Muscle of leg (tissue), 16 donors: ENCODE measurements at places on chromosomes 1 and 21.

DNA sequence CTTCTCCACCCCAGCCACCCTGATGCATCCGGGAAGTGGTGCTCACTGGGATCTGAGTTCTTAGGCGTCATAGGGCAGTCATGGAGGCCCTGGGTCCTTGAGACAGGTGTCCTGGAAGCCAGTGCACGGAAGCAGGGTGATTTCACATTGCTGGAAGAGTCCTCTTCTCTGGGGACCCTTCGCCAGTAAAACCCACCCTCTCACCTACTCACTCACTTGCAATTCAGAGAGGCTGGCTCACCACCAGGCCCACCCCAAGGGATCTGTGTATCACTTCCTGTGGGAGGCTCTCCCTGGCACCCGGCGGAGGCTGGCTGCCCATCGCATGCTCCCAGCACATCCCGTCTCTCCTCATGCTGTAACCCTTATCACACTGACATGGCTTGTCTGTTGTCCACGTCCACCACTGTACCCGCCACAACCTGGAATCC, 40.2 kb upstream of the EPS8L3 start:
- no peak overlapping the region for H3K27ac ChIP-seq
- H3K27me3 ChIP-seq = peaks cover 19% of the 10 kb centered on the region
- peaks cover 65% of the 10 kb centered on the region for H3K4me1 ChIP-seq
- no peak overlapping the region for H3K4me3 ChIP-seq
- DNase-seq = no peak

GRCh38 chr21:46428286-46428685, 30.4 kb upstream of the DIP2A start:
- no peaks in the 10 kb centered on the region for H3K27me3 ChIP-seq
- peaks cover 3% of the 10 kb centered on the region for H3K4me1 ChIP-seq
- no peak overlapping the region for H3K4me3 ChIP-seq
- DNase-seq = no peak
- H3K27ac ChIP-seq = no peak overlapping the region

DNA sequence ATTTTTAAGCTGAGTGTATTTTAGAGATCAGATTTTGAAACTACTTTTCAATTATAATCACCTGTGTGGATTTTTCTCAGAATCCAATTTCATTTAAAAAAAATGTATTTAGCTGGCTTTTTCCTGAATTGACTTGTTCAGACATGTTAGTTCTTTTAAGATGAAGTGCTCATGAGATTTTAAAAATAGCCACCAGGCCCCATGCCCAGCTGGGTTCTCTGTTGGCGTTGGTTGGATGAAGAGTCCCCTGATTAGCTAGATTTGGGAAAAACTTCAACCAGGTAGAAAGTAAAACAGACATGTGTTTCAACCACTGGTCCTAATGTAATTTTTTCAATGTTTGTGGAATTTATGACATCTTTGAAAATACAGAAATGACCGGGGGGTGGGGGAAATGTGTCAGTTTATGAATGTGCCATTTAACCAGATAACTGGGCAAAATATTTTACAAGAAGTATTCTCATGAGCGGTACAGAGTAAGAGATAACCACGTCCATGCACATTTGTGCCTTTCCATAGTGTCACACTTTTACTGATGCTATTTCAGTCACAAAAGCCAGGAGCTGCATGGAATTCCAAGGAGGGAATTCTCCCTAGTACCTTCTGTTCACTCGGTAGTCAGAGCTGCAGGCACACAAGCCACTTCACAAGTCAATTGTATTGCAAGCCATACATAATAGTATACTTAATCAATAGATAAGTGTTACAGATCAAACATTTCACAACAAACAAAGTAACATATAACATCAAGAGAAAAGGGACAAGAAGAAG, 51.1 kb downstream of the KCNK1 start:
- H3K4me1 ChIP-seq = no peaks in the 10 kb centered on the region
- DNase-seq = no peak
- H3K27me3 ChIP-seq = no peaks in the 10 kb centered on the region
- no peaks in the 10 kb centered on the region for H3K36me3 ChIP-seq
- no peak overlapping the region for H3K27ac ChIP-seq

DNA sequence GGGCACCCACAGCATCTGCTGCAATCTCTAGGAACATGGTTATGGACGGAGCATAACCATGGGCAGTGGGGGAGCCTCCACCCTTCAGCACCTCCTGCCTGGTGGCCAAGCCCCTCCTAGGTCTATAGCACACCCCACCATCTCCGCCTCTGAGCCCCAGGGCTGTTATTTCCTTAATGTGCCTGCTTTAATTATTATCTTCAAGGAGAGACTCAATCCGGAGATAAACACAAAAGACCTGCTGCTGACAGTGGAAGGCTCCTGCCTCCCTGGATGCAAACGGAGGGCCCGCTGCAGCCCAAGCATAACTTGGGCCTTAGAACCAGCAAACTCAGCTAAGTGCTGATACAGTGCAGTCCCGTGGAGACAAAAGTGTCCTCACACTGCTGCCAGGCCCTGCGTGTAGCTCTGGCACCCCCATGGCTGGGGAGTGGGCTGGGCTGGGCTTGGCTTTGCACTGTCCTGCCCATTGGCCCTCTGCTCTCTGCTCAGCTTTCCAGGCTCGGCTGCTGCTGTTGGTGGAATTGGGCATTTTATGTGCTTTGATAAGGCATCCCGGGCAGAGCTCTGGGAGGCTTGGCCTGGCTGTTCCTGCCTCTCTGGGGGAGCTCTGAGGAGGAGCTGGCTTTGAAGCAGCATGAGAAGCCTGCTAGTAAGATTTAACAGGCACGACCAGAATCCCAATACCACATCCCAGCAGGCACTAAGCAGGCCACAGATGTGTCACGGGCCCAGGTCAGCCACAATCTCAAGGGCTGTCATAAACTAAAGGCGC, 620.2 kb downstream of the PTPRU start:
- DNase-seq = no peak
- no peak overlapping the region for H3K4me3 ChIP-seq
- no peak overlapping the region for H3K27ac ChIP-seq
- peaks cover 8% of the 10 kb centered on the region for H3K27me3 ChIP-seq

DNA sequence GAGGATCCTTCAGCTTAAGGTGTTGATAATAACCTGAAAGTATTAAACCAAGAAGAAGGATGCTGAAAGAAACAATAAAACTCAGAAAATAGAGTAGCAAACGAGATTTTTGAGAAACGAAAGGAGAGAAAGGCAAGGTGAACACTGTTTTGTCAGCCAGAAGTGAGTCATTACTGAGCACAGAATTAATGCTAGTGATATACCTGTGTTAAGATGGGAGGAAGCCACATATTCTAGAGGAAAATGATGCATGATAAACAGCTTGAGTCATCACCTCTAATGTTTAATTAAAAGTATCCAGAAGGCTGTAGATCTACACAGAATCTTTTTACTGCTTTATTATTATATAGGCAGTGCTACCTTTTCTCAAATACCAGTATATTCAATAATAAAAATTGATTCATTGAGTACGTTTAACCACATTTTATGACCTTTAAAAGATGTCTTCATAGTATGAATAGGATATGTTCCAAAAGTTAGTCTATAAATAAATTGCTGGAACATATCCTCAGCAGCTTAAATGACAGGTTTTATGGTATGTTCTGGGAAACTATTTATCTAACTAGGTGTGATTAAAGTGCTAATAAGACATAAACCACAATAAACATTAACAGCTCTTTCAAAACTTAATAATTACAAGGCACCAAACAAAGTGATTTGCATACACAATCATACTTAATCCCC, 10.3 kb downstream of the SH3GLB1 start:
- H3K27ac ChIP-seq = peak overlapping the region; percentile 56
- H3K27me3 ChIP-seq = no peaks in the 10 kb centered on the region
- H3K36me3 ChIP-seq = peaks cover 5% of the 10 kb centered on the region
- no peaks in the 10 kb centered on the region for H3K4me1 ChIP-seq

GRCh38 chr1:85585799-85586198, 5.2 kb downstream of the CCN1 start:
- H3K36me3 ChIP-seq = peaks cover 16% of the 10 kb centered on the region
- H3K4me3 ChIP-seq = no peak overlapping the region
- H3K27me3 ChIP-seq = no peaks in the 10 kb centered on the region

GRCh38 chr1:159929155-159930051, 4.1 kb upstream of the TAGLN2 start:
- H3K36me3 ChIP-seq = no peaks in the 10 kb centered on the region
- no peak overlapping the region for H3K27ac ChIP-seq
- no peak for DNase-seq

- H3K4me3 ChIP-seq = no peak overlapping the region
- no peak for DNase-seq
- no peak overlapping the region for H3K27ac ChIP-seq
These were observed 15.1 kb upstream of the RPE65 start for GRCh38 chr1:68464891-68465290.

DNA sequence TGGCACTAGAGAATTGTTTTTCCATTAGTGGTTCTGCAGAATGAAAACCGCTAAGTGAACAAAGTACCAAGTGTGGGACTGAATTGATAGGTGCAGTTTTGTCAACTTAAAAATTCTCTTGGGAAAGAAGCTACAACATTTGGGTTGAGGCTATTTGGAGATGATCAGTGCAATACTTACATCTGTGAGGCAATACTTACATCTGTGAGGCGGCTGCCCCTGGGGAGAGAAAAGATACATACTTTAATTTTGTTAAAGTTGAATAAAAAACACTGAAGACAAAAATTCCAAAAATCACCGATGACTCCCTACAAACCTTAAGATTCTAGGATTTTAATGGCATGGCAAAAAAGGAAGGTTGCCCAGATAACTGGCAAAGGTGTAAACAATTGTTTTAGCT, 1.7 kb downstream of the CFAP410 start:
- no peak overlapping the region for H3K27ac ChIP-seq
- H3K4me1 ChIP-seq = peaks cover 28% of the 10 kb centered on the region
- peak; percentile 64 for DNase-seq
- peaks cover 31% of the 10 kb centered on the region for H3K36me3 ChIP-seq
- no peak overlapping the region for H3K4me3 ChIP-seq

DNA sequence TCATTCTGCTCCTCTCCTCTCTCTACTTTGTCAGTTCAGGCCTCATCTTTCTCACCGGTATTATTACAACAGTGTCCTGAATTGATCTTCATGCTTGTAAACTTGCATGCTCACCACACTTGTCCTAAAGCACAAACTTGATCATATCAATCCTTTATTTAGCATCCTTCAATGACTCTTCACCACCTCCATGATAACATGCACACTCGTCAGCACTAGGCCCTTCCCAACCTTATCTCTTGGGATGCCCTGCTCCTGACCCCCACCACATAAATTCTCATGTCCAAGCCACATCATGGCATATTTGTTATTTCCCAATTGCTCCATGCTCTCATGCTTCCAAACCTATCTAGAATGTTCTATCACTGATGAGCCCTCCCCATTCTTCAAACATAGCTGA, 103.1 kb downstream of the ENAH start:
- no peak overlapping the region for H3K27ac ChIP-seq
- no peaks in the 10 kb centered on the region for H3K27me3 ChIP-seq
- DNase-seq = no peak

DNA sequence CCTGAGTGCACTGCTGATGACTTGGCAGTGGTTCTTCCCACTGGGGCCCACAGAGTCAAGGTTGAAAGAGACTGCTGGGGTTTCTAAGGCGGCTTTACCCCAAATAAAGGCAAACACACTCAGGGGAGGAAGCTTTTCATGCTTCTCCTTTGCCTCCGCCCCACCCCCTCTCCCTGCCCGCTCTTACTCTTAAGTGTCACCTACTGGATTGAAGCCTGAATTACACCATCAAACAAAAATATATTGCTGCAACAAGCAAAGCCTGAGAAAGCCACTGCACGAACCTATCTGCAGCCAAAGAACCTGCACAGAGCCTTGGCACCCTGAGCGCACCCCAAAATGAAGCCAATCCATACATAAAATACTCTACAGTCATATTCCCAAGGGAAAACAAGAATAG, 63.1 kb downstream of the PTGFR start:
- H3K4me3 ChIP-seq = no peak overlapping the region
- no peak overlapping the region for H3K27ac ChIP-seq
- DNase-seq = no peak
- no peaks in the 10 kb centered on the region for H3K36me3 ChIP-seq
- H3K4me1 ChIP-seq = no peaks in the 10 kb centered on the region

DNA sequence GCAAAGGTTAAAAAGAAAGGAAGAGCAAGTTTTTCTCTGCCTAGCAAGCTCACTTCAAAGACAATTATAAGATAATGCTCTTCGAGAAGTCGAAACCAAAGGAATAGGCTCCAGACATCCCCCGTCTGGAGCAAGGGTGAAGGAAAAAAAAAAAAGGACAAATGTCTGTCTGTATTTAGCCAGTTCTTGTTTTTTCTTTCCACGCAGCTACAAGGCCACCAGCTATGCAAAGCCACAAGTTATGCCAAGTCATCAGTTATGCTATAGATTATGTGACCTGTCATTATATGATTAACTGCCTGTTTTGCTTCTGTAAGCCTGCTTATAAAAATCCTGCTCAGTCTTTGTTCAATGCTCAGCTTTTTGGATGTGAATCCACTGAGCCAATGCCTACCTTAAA, 2.4 kb upstream of the THEM5 start:
- H3K27me3 ChIP-seq = peaks cover 6% of the 10 kb centered on the region
- no peaks in the 10 kb centered on the region for H3K36me3 ChIP-seq
- no peak overlapping the region for H3K4me3 ChIP-seq
- no peak for DNase-seq

GRCh38 chr1:117167402-117167801, 43.3 kb downstream of the VTCN1 start:
- H3K4me1 ChIP-seq = peaks cover 11% of the 10 kb centered on the region
- H3K36me3 ChIP-seq = no peaks in the 10 kb centered on the region
- H3K27me3 ChIP-seq = no peaks in the 10 kb centered on the region
- no peak overlapping the region for H3K27ac ChIP-seq

- no peaks in the 10 kb centered on the region for H3K36me3 ChIP-seq
- DNase-seq = no peak
- H3K4me1 ChIP-seq = peaks cover 17% of the 10 kb centered on the region
- no peak overlapping the region for H3K4me3 ChIP-seq
- no peak overlapping the region for H3K27ac ChIP-seq
- peaks cover 74% of the 10 kb centered on the region for H3K27me3 ChIP-seq
These were observed 2.4 kb downstream of the RAP1GAP start for GRCh38 chr1:21666576-21667320.

- DNase-seq = no peak
- peaks cover 2% of the 10 kb centered on the region for H3K27me3 ChIP-seq
- no peak overlapping the region for H3K27ac ChIP-seq
- no peaks in the 10 kb centered on the region for H3K36me3 ChIP-seq
These were observed 22.9 kb upstream of the ARHGEF10L start for GRCh38 chr1:17516303-17517214.

DNA sequence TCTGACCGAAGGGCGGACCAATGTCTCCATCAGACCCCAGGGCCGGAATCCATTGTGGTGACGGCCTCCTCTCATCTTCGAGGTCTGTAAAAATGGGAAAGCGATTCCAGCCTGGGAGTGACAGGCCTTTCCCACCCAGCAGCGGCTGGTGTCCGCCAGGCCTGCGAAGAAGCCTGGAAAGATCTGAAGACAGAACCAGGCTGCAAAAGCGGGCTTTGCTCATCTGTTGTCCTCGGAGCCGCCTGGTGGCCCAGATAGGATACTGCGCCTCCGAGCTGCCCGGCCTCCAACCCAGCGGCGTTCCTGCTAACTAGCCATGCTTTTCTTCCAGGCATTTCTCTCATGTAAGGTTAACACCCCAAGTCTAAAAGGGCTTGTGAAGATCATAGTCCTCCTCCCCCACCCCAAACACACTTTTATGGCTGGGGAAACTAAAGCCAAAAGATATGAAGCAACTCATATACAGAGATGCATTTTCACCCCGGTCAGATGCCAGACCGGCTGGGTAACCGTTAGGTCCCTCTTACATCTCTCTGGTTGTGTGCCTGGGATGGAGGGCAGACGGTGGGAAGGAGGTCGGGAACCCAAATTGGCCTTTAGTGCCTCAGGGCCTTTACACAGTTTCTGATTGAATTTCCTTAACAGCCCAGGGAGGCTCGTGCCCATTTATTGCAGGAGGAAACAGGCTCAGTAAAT, 1.9 kb upstream of the DHRS3 start:
- H3K4me3 ChIP-seq = peak overlapping the region; percentile 67
- peaks cover 34% of the 10 kb centered on the region for H3K27me3 ChIP-seq
